ENCODE measurements at places on chromosomes 5 and 9.

DNA sequence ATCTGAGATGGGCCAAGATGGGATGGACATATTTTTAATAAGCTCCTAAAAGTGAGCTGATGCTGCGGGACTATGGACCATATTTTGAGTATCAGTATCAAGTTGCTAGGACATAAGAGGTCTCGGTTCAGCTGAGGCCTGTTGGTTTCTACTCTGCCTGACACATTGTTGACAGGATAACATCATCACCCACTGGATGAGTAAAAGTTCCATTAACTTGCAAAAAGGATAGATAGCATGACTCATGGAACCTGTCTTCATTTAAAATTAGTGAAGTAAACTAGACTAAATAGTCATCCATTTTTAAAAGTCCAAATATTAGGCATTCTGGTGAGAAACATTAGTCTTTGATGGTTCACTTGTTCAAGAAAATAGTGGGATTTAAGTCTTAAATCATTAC is 33.3 kb downstream of the PARP8 start:
- no peak for DNase-seq

DNA sequence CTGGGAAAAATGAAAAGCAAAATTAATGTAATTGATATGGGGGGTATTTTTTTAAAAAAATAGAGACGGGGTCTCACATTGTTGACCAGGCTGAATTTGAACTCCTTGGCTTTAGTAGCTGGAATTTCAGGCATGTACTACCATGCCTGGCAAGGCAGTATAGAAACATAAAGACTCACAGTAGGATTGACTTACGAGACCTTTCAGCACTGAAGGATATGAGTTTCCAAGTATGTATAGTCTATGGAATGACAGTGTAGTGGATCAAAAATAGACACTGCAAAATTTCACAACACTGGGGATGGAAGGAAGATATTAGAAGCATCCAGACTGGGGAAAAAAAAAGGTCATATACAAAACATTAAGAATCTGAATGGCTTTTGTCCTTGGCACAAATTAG is 6.8 kb downstream of the DCP2 start:
- no peak for DNase-seq

- DNase-seq: no peak
These were observed 78.6 kb downstream of the AOPEP start for GRCh38 chr9:94805051-94805489.

DNA sequence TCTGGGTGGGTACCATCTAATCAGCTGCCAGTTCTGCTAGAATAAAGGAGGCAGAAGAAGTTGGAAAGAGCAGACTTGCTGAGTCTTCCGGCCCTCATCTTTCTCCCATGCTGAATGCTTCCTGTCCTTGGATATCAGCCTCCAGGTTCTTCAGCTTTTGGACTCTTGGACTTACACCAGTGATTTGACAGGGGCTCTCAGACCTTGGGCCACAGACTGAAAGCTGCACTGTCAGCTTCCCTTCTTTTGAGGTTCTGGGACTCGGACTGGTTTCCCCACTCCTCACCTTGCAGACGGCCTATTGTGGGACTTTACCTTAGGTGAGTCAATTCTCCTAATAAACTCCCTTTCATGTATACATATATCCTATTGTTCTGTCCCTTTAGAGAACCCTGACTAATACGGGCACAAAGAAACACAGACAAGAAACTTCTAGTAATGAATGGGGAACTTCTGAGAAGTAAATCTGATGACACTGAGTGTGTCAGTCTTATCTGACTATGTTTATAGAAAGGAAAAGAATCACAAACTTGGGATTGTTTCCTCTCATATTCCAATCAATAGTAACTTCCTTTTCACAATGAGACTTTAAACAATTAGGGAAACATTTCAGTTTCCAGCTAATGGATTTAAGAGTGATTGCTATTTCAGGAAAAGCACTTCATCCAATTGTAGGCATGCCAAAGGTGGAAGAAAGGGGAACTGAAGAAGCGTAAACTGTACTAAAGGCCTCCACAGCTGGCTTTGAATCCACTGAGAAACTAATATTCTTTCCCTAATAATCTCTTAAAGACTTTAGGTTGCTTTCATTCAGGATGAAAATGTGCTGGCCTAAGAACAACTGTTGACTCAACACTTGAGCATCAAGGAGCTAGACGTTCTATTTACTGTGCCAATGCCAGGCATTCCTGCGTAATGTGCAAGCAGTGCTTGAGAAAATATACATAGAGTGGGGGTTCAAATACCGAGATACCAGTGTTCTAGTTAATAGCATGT is 127.9 kb upstream of the PTGER4 start:
- no peak for DNase-seq

GRCh38 chr5:165457859-165458481 is 1952.6 kb downstream of the MAT2B start:
- no peak for DNase-seq

- DNase-seq: no peak
These were observed 9.6 kb upstream of the FSD1L start for GRCh38 chr9:105438141-105438806.

GRCh38 chr9:82332774-82333152 is 344.2 kb downstream of the SPATA31D1 start:
- DNase-seq: no peak

GRCh38 chr5:93676704-93677103 is 64.7 kb downstream of the POU5F2 start:
- DNase-seq: no peak

DNA sequence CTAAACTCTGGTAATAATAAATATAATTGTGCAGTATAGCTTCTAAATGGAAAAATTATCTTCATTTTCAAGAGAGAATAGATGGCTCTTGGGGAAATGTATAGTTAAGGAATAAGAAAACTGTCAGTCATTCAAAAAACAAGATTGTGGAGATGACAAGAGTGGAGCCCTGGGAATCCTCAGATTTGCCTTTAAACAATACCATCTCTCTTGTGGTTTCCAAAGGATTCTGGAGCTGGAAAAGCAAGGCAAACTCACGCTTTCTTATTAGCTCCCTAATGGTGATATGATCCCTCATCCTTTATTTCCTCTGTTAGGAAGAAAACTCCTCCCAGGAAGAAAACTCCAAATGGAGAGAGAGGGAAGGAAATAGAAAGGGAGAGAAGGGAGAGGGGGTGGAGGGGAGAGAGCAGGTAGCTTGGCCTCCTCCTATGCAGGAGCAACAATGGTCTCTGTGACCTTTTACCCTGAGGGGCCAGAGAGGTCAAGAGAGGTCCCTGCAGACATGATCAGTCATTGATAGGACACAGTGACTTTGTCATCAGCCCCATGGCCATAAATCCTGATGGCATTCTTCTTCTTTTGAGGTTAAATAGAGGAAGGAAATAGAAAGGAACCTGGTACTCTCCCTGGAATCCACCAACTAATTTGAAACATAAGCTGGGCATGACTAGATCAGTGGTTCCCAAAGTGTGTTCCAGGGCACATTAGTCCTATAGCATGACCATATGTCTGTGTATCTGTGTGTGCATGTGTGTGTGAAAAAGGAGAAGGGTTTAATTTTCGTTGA is 312.2 kb downstream of the ARRDC3 start:
- DNase-seq: no peak

DNA sequence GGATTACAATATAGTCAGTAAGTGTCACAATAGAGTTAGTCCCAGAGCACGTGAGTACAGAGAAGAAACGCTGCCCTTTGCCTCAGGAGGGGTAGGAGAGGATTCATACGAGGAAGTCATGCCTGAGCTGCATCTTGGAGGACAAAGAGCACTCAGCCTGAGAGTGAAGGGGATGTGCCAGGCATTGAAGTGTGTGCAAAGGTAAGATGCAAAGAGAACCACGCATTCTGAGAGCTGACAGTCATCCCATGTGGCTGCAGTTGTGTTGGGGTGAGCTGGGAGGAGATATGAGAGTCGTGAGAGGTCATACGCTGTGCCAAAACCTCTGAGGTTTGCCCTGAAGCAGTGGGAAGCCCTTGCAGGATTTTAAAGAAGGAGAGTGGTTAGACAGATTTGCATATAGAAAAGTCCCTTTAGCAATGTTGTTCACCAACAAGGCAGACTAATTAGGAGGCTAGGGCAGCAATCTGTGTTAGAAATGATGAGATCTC is 97.5 kb downstream of the PIP5K1B start:
- DNase-seq: no peak

GRCh38 chr9:86041311-86041741 is 58.0 kb downstream of the GOLM1 start:
- no peak for DNase-seq

DNA sequence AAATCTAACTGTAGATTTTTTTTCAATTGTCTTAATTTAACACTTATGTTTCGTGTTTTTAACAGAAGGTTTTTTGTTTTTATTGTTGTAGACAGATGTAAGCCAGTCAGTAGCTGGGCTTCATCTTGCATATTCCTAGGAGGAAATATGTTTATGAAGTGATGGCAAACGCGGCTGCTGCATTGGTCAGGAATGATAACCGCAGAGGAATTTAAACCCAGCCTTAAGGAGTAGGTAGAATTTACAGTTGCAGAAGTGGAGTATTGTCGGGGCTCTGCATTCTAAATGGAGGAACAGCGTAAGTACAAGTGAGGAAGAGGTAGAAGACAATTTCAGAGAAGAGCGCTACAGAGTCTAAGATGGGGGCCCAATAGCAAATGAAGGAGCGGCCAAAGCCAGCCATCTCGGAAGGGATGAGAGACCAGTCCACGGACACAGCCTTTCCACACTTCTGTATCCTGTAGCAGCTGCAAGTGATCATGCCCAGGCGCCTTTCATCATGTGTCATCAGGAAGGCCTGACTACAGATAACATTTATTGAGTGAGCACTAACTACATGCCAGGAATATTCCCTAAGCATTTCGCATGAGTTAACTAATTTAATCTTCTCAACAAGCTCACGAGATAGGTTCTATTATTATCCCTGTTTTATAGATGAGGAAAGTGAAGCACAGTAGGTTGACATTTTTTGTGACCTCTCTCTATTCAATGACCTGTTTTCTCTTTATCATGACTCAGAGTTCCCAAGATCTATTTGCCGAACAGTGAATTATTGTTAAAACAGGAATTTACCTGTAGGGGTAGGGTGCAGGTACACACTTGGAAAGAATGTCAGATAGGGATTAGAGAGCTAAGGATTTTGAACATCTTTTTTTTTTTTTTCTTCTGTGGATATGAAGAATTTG is 38.1 kb downstream of the CMYA5 start:
- no peak for DNase-seq

DNA sequence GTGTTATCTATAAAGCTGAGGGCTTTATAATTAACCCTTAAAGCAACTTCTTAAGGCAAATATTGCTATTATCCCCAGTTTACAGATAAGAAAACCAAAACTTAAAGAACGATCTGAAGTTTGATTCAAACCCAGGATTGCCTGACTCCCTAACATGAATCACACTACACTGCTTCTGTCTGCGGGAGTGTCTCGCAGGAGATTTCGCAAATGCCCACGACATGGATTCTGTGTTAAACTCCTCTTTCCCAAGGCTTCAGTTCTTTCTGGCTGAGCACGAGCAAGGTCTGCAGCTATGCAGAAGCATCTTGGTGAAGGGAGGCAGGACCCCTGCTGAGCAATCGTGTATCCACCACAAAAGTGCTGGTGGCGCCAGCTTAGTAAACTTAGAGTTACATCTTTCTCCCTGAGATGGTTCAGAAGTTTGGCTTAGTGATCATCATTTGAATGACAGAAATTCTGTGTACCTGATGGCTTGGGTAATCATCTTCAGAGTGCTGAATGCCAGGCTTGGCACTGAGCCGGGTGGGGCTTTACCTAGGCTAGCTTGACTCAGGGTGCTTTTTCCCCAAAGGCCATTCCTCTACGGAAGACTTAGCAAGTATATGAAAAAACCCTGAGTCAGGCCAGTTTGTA is 81.4 kb upstream of the PIK3R1 start:
- DNase-seq: no peak

Data from stimulated activated naive CD4-positive, alpha-beta T cell (primary cell).